Stimulated activated CD4-positive, alpha-beta T cell treated with anti-CD3 and anti-CD28 coated beads, Interleukin-12 subunit alpha, Interleukin-12 subunit beta, amount 100 ng/mL, for 24 hours (primary cell): ENCODE measurements at places on chromosomes 2 and 18.

GRCh38 chr2:173815772-173816171, 149.4 kb downstream of the SP3 start:
- no peak for DNase-seq

DNA sequence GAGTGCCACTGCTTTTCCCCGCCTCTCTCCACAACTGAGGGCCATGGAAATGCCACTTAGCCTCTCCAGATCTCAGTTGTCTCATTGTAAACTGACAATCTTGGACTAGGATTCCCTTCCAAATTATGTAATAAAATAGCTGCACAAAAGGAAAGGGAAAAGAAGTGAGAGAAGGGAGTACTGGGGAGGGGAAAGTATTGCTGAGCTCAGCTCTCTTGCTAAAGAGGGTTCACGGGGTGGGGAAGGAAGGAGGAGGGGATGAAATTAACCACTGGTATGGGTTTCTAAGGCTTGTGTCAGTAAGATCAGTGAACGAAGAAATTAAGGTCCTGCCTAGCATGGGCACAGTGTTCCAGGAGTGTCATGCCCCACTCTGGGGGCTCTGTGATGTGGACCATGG, 417.3 kb downstream of the TGIF1 start:
- no peak for DNase-seq

DNA sequence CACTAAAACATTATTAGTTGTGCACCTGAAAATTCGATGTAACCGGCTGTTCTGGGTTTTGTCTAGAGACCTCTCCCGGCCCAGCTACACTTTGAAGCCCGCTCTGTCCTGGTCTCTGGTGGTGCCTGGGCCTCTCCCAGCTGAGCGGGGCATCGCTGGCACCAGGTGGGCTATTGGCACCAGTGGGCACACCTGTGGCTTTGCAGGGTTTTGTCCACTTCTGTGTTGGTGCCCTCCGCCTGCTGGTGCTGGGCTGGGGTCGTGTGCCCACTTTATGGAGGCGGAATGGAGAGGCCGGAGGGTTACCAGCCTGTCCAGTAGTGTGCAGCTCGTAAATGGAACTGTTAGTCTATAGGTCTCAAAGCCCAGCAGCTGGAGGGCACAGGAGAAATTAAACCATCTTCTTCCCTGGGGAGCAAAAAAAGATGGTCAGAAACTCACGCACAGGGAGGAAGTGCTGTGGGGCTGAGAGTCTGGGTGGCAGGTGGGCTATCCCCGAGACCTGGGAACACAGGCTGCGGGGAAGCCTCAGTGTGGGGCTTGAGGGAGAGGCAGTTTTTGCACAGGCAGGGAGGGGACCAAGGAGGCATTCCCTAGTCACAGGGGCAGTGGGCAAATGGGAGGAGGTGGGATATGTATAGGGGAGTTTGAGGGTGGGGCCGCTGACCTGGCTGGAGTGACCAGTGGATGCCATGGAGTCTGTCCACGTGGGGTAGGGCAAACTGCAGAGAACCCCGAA, 30.4 kb downstream of the SH3BP4 start:
- no peak for DNase-seq

- no peak for DNase-seq
These were observed 31.0 kb upstream of the NFE2L2 start for GRCh38 chr2:177295484-177295883.

DNA sequence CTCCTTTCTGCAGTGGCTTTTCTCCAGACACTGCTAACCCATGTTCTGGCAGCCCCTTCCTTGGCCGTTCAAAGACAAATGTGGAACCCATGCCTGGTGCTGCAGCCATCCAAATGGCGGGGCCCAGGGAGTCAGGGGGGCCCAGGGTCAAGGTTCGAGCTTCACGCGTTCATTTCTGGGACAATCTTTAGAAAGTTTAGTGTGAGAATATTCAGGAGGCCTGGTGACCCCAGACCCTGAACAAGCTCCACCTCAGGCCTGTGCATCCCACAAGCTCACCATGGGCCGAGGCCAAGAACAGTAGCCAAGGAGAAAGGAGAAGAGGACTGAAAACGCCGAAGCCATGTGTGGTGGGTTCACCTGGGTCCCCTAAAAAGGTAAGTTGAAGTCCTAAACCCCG, 54.4 kb downstream of the ANKMY1 start:
- no peak for DNase-seq

DNA sequence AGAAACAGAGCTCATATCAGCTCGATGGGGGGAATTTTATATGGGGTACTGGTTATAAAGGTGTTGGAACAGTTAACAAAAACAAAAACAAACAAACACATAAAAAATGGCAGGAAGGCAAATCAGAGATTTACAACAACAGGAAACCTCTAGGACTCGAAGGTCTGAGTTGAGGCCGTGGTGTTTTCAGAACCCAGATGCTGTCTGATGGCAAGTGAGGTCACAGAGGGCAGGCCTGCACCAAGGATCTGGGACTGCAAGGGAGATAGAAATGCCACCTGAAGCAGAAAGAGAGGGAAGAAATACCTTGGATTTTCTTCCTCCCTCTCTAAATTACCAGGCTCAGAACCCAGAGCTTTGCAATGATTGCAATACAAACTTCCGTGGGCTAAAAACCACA, 429.5 kb downstream of the ZNF521 start:
- DNase-seq = no peak

- DNase-seq = no peak
These were observed 269.0 kb downstream of the TCF4 start for GRCh38 chr18:55318951-55319441.

- DNase-seq = no peak
These were observed 479.7 kb upstream of the RAB6C start for GRCh38 chr2:129499747-129500146.

- no peak for DNase-seq
These were observed 96.7 kb upstream of the SLC39A10 start for GRCh38 chr2:195560209-195560895.

- no peak for DNase-seq
These were observed 16.5 kb upstream of the SLC16A14 start for GRCh38 chr2:230085201-230085600.

- no peak for DNase-seq
These were observed 583 bp downstream of the CERS6 start for GRCh38 chr2:168456521-168457189.

DNA sequence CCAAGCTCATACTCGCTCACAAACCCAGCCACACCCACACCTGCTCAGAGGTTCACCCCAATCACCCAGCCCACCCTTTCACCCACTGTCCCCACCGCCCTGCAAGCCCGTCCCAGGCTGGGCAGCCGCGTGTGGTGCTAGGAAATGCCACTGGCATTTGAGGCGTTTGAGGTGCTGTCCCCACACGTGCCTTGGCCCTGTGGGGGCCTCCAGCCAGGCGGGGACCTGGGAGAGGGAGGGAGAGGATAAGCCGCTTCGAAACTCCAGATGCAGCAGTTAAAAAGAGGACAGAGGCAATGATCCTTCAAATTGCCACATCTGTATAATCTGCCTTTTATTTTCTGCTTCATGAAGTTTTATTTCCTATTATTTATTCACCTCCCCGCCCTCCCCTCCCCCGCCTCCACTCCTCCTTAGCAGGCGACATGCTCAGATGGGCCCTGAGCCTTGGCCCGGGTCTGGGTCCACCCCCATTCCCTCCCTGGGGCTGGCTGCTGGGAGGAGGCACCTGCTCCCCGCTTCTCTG, 35.9 kb downstream of the PSD4 start:
- DNase-seq = no peak

- no peak for DNase-seq
These were observed 309.4 kb upstream of the EPAS1 start for GRCh38 chr2:45987856-45988255.

- DNase-seq = no peak
These were observed 9.4 kb downstream of the CTIF start for GRCh38 chr18:48548011-48548771.

GRCh38 chr2:143930891-143931290, 589.0 kb downstream of the ZEB2 start:
- no peak for DNase-seq

DNA sequence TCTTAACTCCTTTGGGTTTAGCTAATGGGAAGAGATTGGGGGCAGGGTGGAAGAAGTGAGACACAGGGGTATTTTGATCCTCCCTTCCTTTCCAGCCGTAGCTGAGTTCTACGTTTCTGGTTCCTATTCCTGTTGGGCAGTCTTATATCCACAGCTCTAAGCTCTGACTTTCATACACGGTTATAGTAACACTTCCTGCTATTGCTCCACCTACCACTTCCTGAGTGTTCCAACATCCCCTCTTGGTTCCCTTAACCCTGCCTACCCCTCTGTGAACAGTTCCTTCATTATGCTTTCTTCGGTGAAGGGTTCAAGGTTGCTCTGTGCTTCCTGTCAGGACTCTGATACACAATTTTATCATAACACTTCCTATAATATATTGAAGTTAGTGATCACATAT, 205.1 kb downstream of the DNAH7 start:
- no peak for DNase-seq

DNA sequence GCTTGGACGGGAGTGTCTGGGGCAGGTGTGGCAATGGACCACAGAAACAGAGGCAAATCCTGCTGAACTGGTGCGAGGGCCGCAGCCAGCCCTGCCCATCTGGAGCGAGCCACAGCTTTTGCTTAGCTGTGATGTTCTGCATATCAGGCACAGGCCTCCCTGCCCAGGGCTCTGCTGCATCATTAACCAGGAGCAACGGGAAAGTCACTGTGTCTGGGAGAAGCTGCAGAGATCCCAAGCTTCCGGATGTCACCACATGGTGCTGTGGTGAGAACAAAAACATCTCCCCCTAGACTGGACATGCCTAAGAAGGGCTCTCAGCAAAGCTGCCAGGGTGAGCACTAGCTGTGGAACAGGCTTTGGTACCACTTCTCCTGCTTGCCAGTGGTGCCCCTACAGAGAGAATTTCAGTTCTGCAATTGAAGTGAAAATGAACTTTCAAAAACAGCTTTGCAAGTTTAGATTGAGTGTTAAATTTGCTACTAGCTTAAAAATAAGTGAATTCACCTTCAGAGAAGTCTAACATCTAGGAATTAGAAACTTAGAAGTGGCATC, 172.9 kb upstream of the MYT1L start:
- DNase-seq = no peak

DNA sequence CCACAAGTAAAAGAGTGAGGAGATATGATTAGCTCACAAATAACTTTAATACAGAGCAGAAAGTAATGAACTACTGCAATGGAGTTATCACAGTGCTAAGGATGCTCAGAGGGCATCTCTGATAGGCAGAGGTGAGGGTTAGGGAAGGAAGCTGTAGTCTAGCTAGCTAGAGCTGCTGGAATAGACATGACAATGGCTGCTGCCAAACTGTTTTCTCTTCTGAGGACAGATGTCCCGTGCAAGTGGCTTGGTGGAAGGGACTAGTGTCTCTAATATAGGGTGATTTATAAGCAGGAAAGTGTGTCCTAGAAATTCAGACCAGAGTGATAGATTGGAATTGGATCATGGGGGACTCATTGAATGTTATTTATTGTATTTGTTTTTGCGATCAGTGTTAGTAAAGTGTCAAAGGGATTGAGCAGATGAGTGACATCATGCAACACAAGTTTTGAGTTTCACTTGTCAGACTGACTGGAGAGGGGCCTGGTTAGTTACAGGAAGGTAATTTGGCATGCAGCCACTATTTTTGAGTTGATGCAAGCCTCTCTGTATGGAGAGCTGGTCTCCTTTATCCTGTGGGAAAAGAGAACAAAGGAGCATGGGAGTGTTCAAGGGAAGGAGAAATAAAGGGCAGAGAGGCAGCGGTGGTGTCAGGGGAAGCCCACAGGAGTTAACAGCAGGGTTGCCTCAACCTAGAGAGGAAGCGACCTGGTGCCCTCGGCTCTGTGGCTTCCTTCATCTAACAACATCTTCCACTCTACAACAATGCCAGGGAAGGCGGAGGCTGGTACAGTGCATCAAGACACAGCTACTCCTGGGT, 1.9 kb downstream of the CTLA4 start:
- DNase-seq = no peak

GRCh38 chr2:42359304-42359964, 1.6 kb downstream of the COX7A2L start:
- no peak for DNase-seq

GRCh38 chr2:189515264-189515663, 65.3 kb downstream of the SLC40A1 start:
- DNase-seq = no peak

DNA sequence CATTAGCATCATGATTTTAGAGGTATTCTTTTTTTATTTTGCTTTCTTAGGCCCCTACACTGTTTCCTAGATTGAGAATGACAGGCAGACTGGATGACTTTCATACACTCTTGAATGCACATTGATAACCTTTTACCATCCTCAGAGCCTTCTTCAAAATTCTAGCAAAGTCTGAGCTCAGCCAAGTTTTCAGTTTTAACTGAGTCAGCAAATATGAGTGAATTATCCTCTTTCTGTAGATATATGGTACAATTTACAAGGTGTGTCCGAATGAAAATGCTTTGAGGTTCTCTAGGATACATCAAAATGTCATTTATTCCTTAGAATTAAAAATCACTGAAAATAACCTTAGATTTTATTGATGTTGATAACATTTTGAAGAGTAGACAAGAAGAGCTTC, 1038.2 kb upstream of the POU3F3 start:
- no peak for DNase-seq

DNA sequence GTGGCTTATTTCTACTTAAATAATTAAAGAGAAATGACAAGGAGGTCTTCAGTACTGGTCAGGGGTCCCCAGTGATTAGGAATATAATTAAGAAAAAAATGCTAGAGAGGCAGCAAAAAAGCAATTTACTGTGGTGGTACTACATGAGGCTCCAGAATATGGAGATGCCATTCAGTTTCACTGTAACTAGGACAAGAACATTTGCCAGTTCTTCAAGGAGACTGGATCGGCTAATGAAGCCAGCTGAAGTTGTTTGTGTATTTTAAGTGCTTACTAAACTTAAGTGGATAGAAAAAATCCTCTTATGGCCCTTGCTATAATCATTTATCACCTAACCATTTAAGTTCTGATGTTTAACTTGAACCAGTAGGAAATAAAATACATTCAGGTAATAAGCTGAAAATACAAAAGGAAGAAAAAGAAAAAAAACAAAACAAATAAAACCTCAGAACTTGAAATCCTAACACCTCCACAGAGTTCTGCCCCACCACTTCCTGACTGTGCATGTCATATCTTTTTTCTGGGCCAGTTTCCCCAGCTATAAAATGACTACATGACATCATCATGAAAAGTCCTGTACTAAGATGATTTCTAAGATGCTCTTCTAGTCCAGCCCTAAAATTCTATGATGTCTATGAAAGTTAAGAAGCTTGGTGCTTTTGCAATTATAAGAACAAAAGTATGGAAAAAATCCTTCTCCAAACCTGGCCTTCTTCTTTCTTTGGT, 98.0 kb downstream of the TRABD2A start:
- DNase-seq = no peak

DNA sequence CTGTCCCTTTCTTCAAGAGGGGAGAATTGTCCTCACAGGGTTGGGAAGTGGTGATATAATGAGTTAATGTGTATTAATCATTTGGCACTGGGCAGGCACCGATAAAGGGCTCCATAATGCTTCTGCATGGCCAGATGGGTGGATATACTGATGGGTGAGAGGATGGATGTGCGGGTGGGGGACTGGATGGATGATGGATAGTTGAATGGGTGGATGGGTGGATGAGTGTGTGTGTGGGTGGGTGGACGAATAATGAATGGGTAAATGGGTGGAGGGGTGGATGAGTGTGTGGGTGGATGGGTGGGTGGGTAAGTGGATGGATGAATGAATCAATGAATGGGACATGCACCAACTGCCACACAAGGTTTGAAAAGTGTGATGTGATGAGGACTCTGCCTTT, 127.2 kb downstream of the ACKR3 start:
- no peak for DNase-seq

- DNase-seq = no peak
These were observed 435.6 kb upstream of the REG3G start for GRCh38 chr2:78589871-78590270.

- no peak for DNase-seq
These were observed 888 bp downstream of the VAMP5 start for GRCh38 chr2:85584857-85585780.
